A549 treated with CORT108297 at 1 μM for 4 hours (cell line): ENCODE measurements at places on chromosomes 3 and 15. TPM values are rescaled to one million over a fixed set of nuclear protein-coding genes. Genes with fewer than 3 reads are reported as not detected.

The MESP2 gene
- 0.10 to 0.81 TPM (median 0.47 TPM) in 5 replicates for total RNA-seq

The EPHB3 gene
- 0.29 to 0.50 TPM (median 0.30 TPM) in 5 replicates for total RNA-seq

The ACTC1 gene
- total RNA-seq = 0.13 to 0.38 TPM (median 0.24 TPM) in 5 replicates

The SLC22A13 gene
- total RNA-seq = 0.05 to 0.13 TPM (median 0.08 TPM) in 5 replicates

The SLC22A14 gene
- 0.03 to 0.07 TPM (median 0.03 TPM) in 3 of 5 replicates, not detected in the others for total RNA-seq

The TRAIP gene
- total RNA-seq = 11.9 to 16.2 TPM (median 15.3 TPM) in 5 replicates

The WWTR1 gene
- total RNA-seq = 92.7 to 122 TPM (median 112 TPM) in 5 replicates

The NOX5 gene
- total RNA-seq = 0.10 to 0.30 TPM (median 0.24 TPM) in 5 replicates

The ANAPC13 gene
- total RNA-seq = 43.6 to 58.3 TPM (median 47.0 TPM) in 5 replicates

The CCDC9B gene
- total RNA-seq = 13.3 to 20.8 TPM (median 19.6 TPM) in 5 replicates

The GALNT15 gene
- total RNA-seq = 0.05 to 0.18 TPM (median 0.15 TPM) in 5 replicates

The GORASP1 gene
- total RNA-seq = 26.6 to 36.7 TPM (median 34.9 TPM) in 5 replicates

The CPA3 gene
- total RNA-seq = not detected in 5 replicates

The GABRB3 gene
- 59.5 to 88.1 TPM (median 75.3 TPM) in 5 replicates for total RNA-seq

The TEX55 gene
- total RNA-seq = not detected in 5 replicates

The CLDN18 gene
- total RNA-seq = not detected in 5 replicates

The LRRIQ4 gene
- not detected in 5 replicates for total RNA-seq

The TLR9 gene
- 0.05 to 0.13 TPM in 2 of 5 replicates, not detected in the others for total RNA-seq

The CSPG4 gene
- 0.06 to 0.12 TPM (median 0.10 TPM) in 5 replicates for total RNA-seq

The MME gene
- not detected in 5 replicates for total RNA-seq

The RBM15B gene
- total RNA-seq = 16.1 to 21.1 TPM (median 19.2 TPM) in 5 replicates

The SERINC4 gene
- total RNA-seq = 0.05 to 0.12 TPM (median 0.06 TPM) in 4 of 5 replicates, not detected in the other

The ZNF80 gene
- total RNA-seq = not detected in 5 replicates

The ITIH1 gene
- total RNA-seq = not detected in 5 replicates

The HYKK gene
- total RNA-seq = 5.8 to 6.7 TPM (median 6.1 TPM) in 5 replicates

The GHSR gene
- not detected in 5 replicates for total RNA-seq

The NR2F2 gene
- 23.2 to 26.3 TPM (median 24.2 TPM) in 5 replicates for total RNA-seq

The GTPBP8 gene
- total RNA-seq = 14.0 to 17.7 TPM (median 15.7 TPM) in 5 replicates

The GP5 gene
- not detected in 5 replicates for total RNA-seq

The SH3BP5 gene
- 20.2 to 22.1 TPM (median 20.3 TPM) in 5 replicates for total RNA-seq

The DLEC1 gene
- 0.03 to 0.06 TPM (median 0.05 TPM) in 4 of 5 replicates, not detected in the other for total RNA-seq

The CD96 gene
- 0.02 TPM in 1 of 5 replicates, not detected in the others for total RNA-seq
